ENCODE measurements at places on chromosomes 4 and X.
A peak's percentile ranks its signal among the peaks of the same experiment; 100 is the strongest.

DNA sequence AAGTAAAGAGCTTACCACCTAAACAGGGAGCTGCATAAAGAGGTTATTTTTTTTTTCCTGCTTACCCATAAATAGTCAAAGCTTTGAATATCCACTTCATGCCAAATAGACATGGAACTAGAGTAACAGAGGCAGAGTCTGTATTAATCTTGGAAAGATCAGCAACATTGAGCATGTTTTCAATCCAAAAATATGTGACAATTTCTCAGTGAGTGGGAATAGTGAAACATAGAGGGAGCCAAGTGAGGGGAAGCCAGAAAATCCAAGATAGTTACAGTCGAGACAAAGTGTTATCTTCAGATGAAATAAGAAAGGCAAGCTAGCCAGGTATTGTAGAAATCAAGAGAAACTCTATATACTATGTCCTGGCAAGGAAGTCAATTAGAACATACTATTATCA is 122.3 kb upstream of the TACR3 start:
- no peak for DNase-seq

GRCh38 chrX:39163581-39164126 is 362.4 kb downstream of the MID1IP1 start:
- DNase-seq: no peak

GRCh38 chrX:63784346-63784901 is 590 bp downstream of the ARHGEF9 start:
- no peak for DNase-seq

- no peak for DNase-seq
Measured at GRCh38 chr4:150906987-150907633, 108.0 kb downstream of the LRBA start.

GRCh38 chr4:165006456-165006855 is 25.3 kb upstream of the TRIM60 start:
- DNase-seq: no peak

DNA sequence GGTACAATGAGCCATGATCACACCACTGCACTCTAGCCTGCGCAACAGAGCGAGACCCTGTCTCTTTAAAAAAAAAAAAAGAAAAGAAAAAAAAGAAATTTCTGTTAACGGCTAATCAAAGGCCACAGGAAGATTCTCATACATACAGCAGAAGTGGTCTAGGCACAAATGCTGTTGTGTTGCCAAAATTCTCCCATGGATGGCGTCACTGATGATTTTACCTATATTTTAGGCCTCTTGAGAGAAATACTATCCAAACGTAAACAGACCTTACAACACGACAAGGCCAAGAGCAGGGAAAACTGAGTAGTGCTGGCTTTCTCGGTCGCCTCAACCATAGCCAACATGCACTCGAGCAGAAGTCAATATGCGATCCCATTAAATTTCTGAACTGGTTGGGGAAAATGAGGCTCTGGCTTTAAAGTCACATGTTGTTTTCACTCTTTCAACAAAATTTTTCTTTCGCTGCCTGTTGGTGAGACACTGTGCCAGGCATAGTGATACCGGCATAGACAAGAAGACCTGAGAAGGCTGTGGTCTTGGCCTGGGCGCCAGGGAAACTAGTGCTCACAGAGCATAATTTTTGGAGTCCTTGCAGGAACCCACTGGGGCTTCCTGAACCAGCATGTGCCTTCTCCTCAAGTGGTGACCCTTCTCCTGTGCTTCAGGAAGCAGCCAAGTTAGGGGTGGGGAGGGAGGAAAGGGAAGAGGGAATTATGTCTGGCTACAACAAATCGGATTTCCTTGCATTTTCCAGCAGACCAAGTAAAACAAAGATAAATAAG is 20.6 kb downstream of the SH3KBP1 start:
- DNase-seq: no peak

- peak; percentile 56 for DNase-seq
Measured at GRCh38 chr4:7256984-7257810, 64.9 kb downstream of the SORCS2 start.

- DNase-seq: peak; percentile 82
Measured at GRCh38 chr4:124079174-124079780, 633.3 kb downstream of the ANKRD50 start.

GRCh38 chr4:60724623-60725022 is 475.5 kb upstream of the ADGRL3 start:
- peak; percentile 91 for DNase-seq

- peak; percentile 8 for DNase-seq
Measured at GRCh38 chr4:116272336-116272735, 813.0 kb downstream of the TRAM1L1 start.

- DNase-seq: no peak
Measured at GRCh38 chrX:152869972-152870371, 27.9 kb upstream of the ZNF185 start.

- DNase-seq: no peak
Measured at GRCh38 chr4:110248831-110249253, 50.4 kb upstream of the ELOVL6 start.

- DNase-seq: no peak
Measured at GRCh38 chrX:97400492-97400891, 516.8 kb downstream of the RPA4 start.

GRCh38 chr4:145898926-145899531 is 39.6 kb downstream of the ZNF827 start:
- no peak for DNase-seq

GRCh38 chr4:187666034-187666433 is 329.5 kb upstream of the ZFP42 start:
- DNase-seq: peak; percentile 46

DNA sequence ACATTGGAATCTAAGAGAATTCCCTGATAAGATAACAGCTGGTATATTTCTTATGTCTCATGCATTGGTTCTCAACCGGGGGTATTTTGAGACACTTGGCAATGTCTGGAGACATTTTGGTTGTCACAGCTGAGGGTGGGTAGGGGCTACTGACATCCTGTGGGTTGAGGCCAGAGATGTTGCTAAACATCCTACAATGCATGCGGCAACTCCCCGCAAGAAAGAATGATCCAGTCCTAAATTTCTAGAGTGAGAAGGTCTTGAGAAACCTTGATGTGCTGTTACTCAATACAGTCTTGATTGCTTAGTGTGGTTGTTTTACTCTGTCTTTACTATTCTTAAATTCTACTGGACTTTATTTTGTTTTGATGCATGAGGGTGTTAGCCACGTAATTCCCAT is 287.2 kb downstream of the FRMPD4 start:
- no peak for DNase-seq

DNA sequence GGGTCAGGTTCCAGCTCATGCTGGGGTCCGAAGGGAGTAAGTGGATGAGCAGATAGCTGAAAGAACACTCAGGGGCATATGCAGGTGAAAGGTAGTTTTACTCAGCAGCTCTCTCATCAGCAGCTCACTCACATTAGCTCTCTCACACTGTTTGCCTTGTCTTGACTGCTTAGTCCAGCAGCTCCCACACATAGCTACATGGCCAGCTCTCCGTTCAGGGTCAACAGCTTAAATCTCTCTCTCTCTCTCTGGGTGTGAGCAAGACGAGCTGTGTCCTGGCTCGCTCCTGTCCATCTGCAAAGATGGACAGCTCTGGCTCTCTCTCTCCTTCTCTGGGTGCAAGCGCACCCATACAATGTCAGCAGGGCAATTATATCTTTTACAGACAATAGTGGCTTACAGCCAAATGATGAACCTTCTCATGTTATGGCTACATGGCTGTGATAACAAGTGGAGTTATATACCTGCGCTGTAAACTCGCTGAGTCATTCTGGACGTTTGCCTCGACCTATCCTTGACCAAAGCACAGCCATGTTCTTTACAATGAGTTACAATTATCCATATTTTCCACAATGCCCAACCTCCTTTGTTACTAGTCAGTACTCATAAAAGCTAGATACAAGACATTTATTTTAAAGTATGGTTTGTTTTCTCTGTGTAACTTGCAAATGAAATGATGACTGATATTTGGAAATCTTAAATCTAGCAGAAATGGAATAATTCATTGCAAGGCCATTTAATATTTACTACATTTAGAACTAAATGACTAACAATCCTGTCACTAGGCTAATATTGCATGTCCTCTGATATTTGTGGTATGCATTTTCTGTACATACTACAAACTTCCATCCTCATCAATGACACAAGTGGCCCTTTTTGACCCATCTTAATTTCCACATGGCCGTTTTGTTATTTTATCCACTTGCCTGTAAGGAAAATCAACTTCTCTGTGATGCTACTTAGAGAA is 9.3 kb downstream of the PAPSS1 start:
- DNase-seq: no peak

GRCh38 chrX:107678957-107679740 is 50.8 kb downstream of the PRPS1 start:
- peak; percentile 66 for DNase-seq

DNA sequence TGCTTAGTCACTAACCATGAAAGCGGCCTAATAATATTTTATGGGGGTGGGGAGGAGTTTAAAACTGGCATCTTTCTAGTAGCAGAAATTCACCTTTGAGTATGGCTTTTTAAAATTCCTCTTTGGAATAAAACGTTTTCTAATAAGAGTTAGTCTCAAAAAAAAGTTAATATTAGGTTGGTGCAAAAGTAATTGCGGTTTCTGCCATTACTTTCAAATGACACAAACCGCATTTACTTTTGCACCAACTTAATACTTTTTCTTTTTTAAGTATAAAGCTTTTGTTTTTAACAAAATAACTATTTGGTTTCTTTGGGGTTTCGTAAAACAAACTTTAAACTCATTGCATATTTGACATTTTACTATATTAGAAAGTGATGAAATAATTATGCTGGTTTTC is 68.4 kb downstream of the FBXO8 start:
- DNase-seq: no peak

DNA sequence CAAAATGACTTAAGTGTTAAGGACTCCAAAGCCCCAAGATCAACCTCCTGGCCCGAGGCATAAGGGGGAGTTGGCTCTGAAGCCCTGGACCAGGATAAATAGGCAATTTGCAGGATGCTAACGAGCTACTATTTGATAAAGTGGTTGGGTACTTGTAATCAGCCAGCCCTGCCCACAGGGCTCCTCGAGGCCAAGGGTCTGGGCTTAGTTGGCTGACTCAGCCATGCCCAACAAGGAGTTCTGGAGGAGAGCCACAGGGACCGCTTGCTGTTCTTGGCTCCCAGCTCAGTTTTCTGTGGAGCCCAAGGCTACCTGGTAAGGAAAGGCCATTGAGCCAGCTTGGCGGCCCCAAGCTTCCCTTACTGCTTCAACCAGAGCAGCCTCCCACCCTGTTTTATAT is 7.8 kb downstream of the HMGB3 start:
- DNase-seq: no peak

- no peak for DNase-seq
Measured at GRCh38 chr4:90904021-90904420, 776.8 kb downstream of the CCSER1 start.

DNA sequence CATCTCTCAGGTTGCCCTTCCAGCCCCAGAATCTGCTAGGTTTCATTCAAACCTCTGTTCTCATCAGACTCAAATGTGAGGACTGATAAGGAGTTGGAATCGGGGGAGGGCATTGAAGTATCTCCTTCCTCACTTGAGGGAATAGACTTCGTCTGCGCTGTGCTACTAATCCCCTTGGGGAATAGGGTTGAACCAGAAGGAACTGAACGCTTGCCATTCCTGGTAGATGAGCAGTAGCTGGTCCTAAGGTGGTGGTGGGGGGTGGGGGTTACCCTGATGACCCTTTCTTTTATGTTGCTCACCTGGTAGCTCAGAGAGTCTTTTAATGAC is 692 bp upstream of the SLC9A7 start:
- DNase-seq: peak; percentile 55

- DNase-seq: no peak
Measured at GRCh38 chr4:8032381-8032780, 92.7 kb upstream of the AFAP1 start.

- peak; percentile 17 for DNase-seq
Measured at GRCh38 chr4:72817012-72817411, 248.0 kb upstream of the ADAMTS3 start.

GRCh38 chrX:48996969-48997368 is 5.1 kb downstream of the GRIPAP1 start:
- no peak for DNase-seq

GRCh38 chrX:149469406-149469805 is 35.7 kb downstream of the IDS start:
- DNase-seq: no peak

- no peak for DNase-seq
Measured at GRCh38 chr4:168529257-168529656, 32.4 kb downstream of the PALLD start.

GRCh38 chr4:58761563-58761962 is 1651.4 kb upstream of the IGFBP7 start:
- no peak for DNase-seq

DNA sequence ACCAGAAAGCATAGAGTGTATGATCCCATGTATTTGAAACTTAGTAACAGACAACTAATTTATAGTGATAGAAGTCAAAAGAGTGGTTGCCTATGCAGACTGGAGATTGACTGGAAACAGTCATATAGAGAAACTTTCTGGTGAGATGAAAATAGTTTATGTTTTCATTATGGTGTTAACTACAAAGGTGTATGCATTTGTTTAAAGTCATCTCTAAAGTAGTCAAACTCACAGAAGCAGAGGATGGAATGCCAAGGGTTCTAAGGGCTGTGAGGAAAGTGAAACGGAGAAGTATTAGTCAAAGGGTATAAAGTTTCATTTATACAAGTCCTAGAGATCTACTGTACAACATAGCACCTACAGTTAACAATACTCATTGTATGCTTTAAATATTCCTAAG is 45.8 kb downstream of the ENOX2 start:
- no peak for DNase-seq

DNA sequence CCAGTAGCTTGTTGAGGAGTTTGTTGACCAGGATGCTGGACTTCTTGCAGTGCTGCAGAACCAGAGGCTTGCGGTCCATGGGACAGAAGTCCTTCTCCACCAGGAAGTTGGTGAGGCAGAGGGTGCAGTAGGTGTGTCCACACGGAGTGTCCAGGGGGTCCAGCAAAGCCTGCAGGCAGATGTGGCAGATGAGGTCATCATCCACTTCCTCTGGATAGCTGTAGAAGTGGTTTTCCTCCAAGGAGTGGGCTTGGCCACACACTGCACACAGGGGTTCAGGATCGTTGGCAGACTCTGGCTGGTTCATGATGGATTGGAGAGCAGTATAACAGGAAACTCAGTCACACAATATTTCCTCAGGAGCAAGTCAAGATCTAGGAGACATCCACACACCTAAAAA is 17.6 kb downstream of the LNX1 start:
- DNase-seq: peak; percentile 46

Measured in fibroblast of upper back skin (primary cell).